ENCODE measurements at places on chromosomes 6 and 20. TPM values are rescaled to one million over a fixed set of nuclear protein-coding genes. Genes with fewer than 3 reads are reported as not detected.
A peak's percentile ranks its signal among the peaks of the same experiment; 100 is the strongest.

Gene HSPA12B
- 8.7 TPM for polyA plus RNA-seq

- no peak for DNase-seq
Measured at GRCh38 chr6:79913369-79913768, 34.0 kb downstream of the ELOVL4 start.

Gene GSTA4
- polyA plus RNA-seq = 47.4 TPM

GRCh38 chr20:2914160-2914559 lies 40.9 kb downstream of the PTPRA start:
- peak; percentile 47 for DNase-seq

Gene MCHR2
- not detected for polyA plus RNA-seq

Gene AKAP7
- 7.9 TPM for polyA plus RNA-seq

GRCh38 chr6:17600527-17601385 lies 654 bp downstream of the FAM8A1 start:
- peak; percentile 66 for DNase-seq

Gene OTOR
- polyA plus RNA-seq = not detected

DNA sequence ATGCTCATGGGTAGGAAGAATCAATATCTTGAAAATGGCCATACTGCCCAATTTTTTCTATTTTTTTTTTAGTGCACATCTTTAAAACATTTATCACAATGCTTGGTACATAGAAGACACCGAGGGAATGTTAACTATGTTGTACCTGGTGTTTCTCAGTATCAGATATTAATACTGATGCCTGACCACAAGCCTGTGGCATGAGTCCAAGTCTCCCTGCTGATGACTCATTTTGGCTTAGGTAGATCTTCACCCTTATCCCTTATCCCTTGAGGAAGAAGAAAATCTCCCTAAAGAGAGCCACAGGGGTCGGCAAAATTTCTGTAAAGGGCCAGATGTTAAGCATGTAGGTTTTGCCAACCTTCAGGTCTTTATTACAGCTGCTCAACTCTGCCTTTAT lies 14.5 kb downstream of the CD109 start:
- no peak for DNase-seq

GRCh38 chr20:59708326-59708725 lies 104.0 kb downstream of the PHACTR3 start:
- no peak for DNase-seq

Gene EPB41L2
- polyA plus RNA-seq = 19.6 TPM

GRCh38 chr6:164924674-164925073 lies 384.7 kb downstream of the C6orf118 start:
- DNase-seq = no peak

GRCh38 chr6:32882879-32883250 lies 28.9 kb downstream of the PSMB9 start:
- no peak for DNase-seq

Gene CLPSL2
- not detected for polyA plus RNA-seq

DNA sequence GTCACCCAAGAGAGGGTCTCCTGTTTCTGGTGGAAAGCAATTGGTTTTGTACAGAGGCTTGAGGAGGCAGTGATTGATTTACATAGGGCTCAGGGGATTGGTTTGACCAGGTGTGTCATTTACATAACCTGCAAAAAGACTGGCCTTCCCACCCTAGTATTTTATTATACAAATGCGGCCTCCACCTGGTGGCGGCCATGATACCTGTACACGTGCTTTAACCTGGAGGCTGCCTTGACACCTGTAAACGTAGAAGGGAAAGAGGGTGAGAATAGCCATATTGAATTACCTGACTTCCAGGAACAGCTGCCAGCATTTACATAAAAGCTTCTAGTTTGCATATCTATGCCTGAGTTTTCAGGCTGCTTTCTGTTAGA lies 48.7 kb downstream of the HLA-DPB1 start:
- DNase-seq = no peak

DNA sequence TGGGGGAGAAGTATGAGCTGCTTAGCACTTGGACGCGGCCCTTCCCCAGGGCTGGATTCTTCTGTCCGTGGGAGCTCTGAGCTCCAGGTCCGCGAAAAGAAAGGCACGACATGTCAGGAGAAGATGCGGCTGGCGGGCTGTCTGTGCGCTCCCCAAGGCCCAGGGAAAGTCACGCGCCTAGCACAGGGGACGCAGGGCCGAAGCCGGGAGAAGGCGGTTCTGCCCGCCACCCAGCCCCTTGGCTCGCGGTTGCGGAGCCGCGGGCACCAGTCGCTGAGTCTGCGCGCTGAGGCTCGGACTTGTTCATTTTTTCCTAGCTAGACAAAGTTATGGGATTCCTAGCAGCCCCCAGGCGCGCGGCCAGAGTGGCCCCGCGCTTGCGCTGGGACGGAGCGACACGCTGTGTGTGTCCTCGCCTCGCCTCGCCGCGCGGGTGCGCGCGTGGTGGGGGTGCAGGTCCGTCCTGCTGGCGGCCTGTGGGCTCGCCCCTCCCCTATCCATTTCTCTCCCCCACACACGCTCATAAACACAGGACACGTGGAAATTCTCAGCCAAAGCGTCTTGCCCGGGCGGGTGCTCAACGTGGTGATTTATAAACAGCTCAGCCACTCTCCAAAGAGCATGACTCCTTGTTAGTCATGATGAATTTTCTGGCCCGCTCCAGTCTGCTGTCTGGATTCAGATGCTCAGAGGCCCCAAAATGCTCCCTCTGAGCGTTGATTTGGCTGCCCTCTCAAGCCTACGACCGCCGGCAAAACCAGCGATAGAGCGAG lies 1.9 kb upstream of the POU3F2 start:
- no peak for DNase-seq

GRCh38 chr6:143397227-143398222 lies 53.0 kb downstream of the ADAT2 start:
- peak; percentile 87 for DNase-seq

DNA sequence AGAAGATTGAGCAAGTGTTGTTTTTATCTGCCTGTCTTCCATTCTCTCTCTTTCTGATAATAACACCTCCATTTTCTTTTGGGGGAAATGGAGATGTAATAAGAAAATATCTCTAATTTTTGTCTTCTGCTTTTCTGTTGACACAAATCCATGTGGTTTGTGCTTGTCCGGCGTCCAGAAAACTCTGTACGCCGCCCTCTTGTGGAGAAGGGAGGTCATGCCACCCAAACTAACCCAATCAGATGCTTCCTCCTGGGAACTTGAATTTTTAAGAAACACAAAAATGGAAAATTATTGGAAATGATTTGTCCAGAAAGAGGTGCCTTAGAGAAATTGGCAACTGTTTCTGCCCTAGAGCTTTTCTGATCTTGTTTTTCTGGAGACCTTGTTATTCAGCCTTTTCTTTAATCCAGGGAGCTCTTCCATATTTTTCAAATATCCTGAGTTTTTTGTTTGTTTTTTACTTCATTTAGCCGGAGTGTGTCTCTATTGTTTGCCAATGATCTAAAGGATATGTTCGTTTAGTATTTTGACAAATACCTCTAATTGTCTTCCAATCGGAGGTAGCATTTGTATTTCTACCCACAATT lies 17.8 kb upstream of the FNDC1 start:
- peak; percentile 70 for DNase-seq

GRCh38 chr6:124962639-124963415 lies 590 bp downstream of the RNF217 start:
- peak; percentile 61 for DNase-seq
